Stimulated activated CD8-positive, alpha-beta memory T cell treated with anti-CD3 and anti-CD28 coated beads, Interleukin-7, amount 100 ng/mL, for 24 hours (primary cell): ENCODE measurements at places on chromosomes 6 and 20.

- DNase-seq: no peak
Measured at GRCh38 chr20:14599613-14600012, 262.2 kb upstream of the FLRT3 start.

DNA sequence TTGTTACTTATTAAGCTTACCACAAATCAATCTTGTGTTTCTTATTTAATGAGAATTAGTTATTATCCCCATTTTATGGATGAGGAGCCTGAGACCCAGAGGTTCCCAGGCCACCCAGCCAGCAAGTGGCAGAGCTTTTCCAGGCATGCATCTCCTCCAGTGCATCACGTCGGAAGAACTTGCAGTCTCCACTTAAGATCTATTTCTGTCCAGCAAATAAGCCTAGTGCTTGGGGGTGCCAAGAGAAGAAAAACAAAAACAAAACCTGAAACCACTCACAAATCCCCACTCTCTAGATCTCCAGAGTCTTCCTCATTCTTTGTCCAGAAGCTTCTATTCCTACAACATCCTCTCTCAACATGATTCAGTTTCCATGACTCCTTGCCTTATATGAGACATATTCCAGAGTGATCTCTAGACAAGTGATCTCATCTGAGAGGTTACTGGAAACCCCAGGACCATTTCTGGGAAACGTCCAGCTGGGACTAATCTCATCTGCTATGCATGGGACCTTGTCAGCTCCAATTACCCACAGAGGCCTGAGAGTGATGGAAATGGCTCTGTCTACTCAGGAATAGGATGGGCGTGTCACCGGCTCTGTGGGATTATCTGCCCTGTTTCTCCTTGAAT lies 4.1 kb downstream of the GUCA1B start:
- DNase-seq: no peak

GRCh38 chr20:7716286-7716972 lies 223.8 kb downstream of the HAO1 start:
- DNase-seq: no peak

GRCh38 chr6:54813892-54814291 lies 32.7 kb upstream of the FAM83B start:
- DNase-seq: no peak

DNA sequence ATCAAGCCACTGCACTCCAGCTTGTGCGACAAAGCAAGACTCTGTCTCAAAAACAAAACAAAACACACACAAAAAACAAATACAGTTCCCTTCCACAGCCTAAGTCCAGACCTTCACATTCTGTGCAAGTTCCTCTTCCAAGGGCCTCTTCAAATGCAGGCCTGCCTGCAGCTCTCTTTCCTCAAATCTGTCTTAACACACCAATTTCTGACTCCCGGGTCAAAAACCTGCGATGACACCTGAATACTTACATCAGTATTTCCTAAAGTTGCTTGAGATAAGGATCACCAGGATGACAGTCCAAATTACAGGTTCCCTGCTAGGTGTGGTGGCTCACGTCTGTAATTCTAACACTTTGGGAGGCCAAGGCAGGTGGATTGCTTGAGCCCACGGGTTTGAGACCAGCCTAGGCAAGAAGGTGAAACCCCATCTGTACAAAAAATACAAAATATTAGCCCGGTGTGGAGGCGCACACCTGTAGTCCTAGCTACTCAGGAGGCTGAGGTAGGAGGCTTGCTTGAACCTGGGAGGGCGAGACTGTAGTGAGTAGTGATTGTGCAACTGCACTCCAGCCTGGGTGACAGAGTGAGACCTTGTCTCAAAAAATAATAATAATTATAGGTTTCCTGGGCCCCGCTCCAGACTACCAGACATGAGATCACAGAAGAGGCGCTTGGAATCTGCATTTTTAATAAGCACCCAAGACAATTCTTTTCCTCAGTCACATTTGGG lies 8.8 kb upstream of the PARD6B start:
- DNase-seq: no peak

GRCh38 chr6:158835616-158836221 lies 16.6 kb upstream of the EZR start:
- DNase-seq: no peak

DNA sequence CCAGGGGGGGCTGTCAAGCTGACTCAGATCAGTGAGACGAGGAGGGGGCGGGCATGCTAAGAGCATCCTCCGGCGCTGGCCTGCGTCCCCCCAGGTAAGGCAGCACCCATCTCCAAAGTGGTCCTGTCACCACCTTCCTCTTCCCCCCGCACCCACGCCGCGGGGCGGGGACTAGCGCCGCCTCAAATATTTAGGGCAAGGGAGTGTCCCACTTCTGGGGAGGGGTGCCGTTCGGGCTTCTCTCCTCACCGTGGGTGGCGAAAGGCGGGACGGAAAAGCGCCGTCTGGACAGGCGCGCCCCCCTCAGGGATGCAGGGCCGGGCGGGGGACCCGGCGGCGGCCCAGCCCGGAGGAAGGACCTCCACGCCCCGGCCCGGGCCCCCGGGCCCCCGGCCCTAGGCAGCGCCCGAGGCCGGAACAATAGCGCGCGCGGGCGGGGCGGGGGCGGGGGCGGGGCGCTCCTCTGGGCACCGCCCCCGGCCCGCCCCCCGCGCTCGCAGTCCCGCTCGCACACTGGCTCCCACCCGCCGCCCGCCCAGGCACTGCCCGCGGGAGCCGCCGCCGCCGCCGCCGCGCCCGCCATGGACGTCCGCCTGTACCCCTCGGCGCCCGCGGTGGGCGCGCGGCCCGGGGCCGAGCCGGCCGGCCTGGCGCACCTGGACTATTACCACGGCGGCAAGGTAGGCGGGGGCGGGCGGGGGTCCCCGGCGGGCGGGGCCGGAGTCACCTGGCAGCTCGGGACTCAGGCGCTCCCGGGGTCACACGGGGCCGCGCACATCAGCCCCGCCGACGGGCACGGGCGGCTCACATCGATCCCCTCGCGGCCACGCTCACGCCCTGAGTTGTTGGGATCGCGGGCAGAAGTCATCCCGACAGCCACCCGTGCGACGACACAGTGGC lies at the start of gene TOX2:
Gene TOX2 (plus strand): TSS at position 542 of the 900 bp plus-strand sequence. CDS start 40 bp downstream, at position 582.
- DNase-seq: no peak

DNA sequence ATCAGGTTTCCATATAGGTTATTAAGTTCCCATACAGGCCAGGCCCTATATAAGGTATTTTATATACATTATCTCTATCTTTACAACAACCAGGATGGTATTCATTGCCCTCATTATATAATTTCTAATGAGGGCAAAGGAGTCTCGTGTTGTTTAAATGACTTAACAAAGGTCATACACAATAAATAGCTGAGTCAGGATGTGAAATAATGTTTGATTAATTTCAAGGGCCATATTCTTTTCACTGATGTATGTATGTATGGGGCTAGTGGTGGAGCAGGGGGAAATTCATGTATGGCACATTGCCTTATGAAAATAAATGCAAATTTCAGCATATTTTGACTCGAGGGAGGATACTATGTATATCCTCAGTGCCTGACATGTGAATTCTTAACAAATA lies 200.7 kb downstream of the FAXC start:
- no peak for DNase-seq

GRCh38 chr20:16451982-16452381 lies 121.3 kb downstream of the KIF16B start:
- DNase-seq: no peak

DNA sequence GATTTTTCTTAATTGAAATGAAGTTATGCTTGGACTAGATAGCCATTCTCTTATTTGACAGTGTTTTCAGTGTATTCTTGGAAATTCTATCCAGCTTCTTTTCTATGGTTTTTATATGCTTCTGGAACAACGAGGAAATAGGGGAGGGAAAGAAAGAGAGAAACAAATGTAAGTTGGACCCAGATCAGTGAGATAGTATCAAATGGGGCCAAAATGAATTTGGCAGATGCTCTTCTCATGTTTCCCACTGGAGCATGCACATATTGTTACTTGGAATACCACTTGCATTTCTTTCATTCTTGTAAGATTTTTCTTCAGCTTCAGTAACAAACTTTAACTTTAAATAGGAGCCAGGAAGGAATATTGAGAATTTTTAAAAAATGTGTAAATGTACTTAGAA lies 312.3 kb downstream of the PRL start:
- no peak for DNase-seq

GRCh38 chr6:88725111-88725975 lies 238.1 kb downstream of the RNGTT start:
- no peak for DNase-seq

DNA sequence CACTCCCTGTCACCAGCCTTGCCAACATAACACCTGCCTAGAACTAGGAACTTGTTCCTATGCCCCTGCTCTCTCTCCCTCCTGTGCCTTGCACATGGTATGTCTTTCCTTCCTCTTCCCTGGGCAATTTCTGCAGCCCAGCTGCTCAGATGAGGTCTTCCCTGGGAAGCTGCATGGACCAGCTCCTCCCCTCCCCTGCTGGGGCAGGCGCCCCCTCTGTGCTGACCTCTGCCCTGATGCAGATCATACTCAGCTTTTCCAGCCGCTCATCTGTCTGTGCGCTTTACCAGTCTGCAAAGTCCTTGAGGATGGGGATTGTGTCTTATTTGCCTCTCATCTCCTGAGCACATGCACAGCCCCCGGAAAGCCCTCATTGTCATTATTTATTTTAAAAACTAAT lies 161.8 kb downstream of the SCML4 start:
- no peak for DNase-seq

GRCh38 chr6:106966229-106966628 lies 8.3 kb downstream of the CD24 start:
- DNase-seq: no peak

- DNase-seq: no peak
Measured at GRCh38 chr6:144566868-144567615, 281.9 kb downstream of the UTRN start.
